Activated CD8-positive, alpha-beta memory T cell treated with anti-CD3 and anti-CD28 coated beads, Interleukin-2, amount 10 ng/mL, durations not matched to agents 7 days and 5 days (primary cell): ENCODE measurements at places on chromosomes 5 and 9.

GRCh38 chr9:7691909-7692308 is 107.7 kb downstream of the DMAC1 start:
- no peak for DNase-seq

- no peak for DNase-seq
Observed at GRCh38 chr5:157828944-157829639, 29.9 kb downstream of the CLINT1 start.

GRCh38 chr9:33818167-33818846 is 1.3 kb downstream of the UBE2R2 start:
- DNase-seq, result no peak

DNA sequence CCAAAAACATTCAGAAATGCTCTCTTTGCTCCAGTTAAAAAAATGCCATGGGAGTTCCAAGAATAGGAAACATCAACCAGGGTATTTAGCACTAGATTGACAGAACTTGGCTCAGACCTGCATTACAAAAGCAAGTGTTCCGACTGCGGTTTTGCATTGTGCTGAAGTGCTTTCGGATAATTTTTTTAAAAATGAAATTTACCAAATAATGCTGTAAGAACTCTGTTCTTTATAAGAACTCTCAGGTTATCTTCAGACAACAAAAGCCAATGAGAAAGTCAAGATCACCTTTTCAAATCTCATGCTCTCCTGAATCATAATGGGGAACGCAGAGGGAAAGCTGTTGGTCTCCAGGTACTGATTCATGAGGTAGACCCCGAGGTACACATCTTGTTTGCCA is 483 bp upstream of the PLPP6 start:
- no peak for DNase-seq

- DNase-seq, result no peak
Observed at GRCh38 chr5:177967221-177967887, 28.7 kb downstream of the PROP1 start.

DNA sequence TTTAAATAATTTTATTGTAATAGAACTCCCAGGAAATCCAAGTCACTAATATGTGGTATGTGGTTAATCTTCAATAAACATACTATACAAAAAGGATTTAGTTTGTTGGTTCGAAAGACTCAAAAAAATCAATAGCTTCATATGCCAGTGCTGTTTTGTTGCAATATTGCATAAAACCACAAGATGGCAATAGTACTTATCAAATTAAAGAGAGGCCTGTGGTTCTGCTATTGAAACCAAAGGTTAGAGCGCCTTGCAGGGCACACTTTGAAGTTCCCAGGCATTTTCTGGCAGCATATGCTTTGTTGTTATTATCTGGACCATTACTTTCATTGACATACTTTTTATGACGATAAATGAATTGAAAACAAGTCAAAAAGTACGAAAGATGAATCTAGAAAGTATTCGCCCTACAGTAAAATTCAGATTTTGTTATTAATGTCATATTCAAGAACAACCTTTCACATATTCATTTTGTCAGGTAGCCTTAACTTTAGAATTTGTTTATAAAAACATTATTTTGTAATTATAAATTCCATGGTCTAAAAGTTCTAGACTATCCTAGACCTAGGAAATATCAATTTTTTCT is 316.3 kb downstream of the MCTP1 start:
- no peak for DNase-seq

DNA sequence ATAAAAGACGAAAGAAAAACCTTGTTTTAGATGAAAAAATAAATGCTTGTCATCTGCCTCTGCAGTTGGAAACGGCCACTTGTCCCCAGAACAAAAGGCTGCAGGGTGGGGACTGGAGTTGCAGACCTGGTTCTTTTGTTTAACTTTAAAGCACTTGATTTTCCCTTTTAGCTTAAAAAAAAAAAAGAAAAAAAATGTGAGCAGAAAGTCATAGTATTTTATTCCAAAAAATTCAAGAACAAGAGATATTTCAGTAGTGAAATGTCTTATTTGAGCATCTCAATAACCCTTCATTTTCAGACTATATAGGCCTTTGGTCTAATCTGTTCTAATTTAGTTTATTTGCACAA is 1.8 kb downstream of the MAP1B start:
- no peak for DNase-seq

DNA sequence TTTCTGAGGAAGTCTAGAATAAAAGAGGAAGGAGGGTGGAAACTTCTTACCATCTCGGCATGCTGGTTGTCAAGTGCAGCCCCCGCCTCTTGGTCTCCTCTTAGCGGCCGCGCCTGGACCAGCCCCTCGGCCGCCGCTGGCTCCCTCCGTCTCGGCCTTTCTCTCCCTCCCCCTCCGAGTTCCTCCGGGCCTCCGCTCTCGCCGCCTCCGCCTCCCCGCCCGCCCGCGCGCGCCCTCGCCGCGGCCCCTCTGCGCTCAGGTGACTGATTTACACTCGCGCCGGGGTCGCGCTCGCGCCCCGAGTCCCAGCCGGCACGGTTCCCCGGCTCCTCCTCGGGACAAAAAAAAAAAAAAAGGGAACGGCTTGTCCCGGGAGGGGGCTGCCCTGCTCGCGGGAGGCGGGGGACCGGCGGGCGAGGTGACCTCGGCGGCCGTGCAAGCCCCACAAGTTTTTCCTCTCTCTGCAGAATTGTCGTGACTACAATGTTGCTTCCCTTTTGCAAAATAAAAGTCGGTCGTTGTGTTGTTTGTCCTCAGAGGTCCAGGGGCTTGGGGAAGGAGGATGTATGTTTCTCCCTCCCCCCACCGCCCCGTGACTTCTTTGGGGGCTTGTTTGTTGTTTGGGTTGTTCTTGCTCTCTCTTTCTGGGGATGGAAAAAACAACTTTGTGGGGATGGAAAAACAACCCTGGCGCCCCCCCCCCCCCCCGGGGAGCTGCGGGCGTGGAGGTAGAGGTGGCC is at the start of gene BNC2:
TSS of gene BNC2 (minus strand) at position 75 of the 740 bp plus-strand sequence. CDS start at position 53, 22 bp downstream.
- DNase-seq, result no peak

- DNase-seq, result no peak
Observed at GRCh38 chr9:108224716-108225115, 631.1 kb downstream of the ACTL7B start.

DNA sequence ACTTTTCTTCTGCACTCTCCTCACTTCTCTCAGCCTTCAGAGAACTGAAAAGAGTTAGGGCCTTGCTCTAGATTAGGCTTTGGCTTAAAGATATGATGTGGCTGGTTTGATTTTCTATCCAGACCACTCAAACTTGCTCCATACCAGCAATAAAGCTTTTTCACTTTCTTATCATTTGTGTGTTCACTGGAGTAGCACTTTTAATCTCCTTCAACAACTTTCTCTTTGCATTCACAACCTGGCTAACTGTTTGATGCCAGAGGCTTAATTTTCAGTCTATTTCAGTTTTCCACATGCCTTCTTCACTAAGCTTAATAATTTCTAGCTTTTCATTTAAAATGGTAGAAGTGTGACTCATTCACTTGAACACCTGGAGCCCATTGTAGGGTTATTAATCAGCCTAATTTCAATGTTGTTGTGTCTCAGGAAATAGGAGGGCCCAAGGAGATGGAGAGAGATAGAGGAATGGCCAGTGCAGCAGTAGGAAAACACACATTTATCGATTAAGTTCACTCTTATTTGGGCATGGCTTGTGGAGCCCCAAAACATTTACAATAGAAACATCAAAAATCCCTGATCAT is 5.9 kb downstream of the ATPSCKMT start:
- DNase-seq, result no peak

GRCh38 chr5:10761933-10762775 is 1.1 kb upstream of the DAP start:
- DNase-seq, result no peak

GRCh38 chr5:123605822-123606221 is 93.8 kb downstream of the CSNK1G3 start:
- no peak for DNase-seq

GRCh38 chr5:111251921-111252320 is 27.7 kb downstream of the CAMK4 start:
- DNase-seq, result no peak

GRCh38 chr5:144273232-144274027 is 102.8 kb downstream of the KCTD16 start:
- DNase-seq, result no peak

- DNase-seq, result no peak
Observed at GRCh38 chr5:80763211-80763610, 108.4 kb upstream of the DHFR start.

- DNase-seq, result peak; percentile 66
Observed at GRCh38 chr9:128420651-128421481, at the start of gene CERCAM. Gene CERCAM (plus strand): TSS chr9:128420857. CDS start chr9:128420878, 21 bp downstream.

- no peak for DNase-seq
Observed at GRCh38 chr9:10104774-10105173, 508.0 kb downstream of the PTPRD start.

- DNase-seq, result peak; percentile 50
Observed at GRCh38 chr9:83508067-83508466, 30.1 kb downstream of the FRMD3 start.

GRCh38 chr5:77360973-77361372 is 131.1 kb downstream of the WDR41 start:
- DNase-seq, result no peak

- no peak for DNase-seq
Observed at GRCh38 chr5:68187268-68188055, 28.1 kb upstream of the PIK3R1 start.

- no peak for DNase-seq
Observed at GRCh38 chr5:111627862-111628261, 115.5 kb upstream of the STARD4 start.

DNA sequence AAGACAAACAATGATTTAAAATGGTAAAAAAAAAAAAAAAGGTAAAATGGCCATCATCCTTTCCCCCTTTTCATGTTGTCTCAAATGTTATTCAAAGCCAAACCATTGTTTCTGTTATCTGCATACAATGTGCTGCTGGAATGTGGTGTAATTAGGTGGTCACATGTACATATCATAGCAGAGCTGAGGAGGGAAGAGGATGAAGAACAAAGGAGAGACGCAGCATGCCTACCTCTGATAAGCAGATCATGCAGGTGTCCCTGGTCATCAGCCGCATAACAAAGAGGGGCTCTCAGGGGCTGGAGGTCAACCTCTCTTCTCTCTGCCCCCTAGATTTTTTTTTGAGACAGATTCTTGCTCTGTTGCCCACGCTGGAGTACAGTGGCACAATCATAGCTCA is 141.0 kb downstream of the CARTPT start:
- no peak for DNase-seq

GRCh38 chr5:148873690-148874485 is 47.5 kb downstream of the ADRB2 start:
- DNase-seq, result no peak

DNA sequence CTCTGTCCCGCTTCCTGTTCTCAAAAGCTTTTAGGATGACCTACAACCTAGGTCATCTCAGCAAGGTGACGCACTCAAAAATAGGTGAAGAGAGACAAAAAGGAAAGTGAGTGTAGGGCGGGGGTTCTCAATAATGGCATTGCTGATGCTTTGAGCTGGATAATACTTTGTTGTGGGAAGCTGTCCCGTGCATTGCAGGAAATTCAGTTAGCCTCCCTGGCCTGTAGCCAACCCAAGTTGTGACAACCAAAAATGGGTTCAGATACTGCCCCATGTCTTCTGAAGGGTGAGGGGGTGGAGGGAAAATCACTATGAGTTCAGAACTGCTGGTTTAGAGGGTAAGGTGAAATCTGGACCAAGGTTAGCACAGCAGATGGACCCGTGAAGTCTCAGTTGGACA is 151.4 kb downstream of the MAST4 start:
- no peak for DNase-seq

GRCh38 chr5:53418409-53418808 is 62.0 kb upstream of the FST start:
- DNase-seq, result no peak

DNA sequence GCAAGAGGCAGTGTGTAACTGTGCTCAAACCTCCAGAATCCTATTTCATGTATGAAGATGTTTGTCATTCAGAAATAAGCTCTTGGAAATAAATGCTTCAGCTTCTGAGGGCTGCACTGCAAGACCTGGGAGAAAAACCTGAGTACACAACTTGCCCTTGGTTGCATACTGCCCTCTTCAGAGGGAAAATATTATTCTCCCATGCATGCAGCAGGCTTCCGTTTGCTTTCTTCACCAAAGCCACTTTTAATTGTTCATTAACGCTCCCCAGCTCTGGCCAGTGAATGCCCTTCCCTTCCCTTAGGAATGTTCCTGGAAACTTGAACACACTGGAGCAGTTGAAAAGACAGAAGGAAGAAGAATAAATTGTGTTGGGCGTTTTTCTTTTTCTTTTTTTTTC is 2.5 kb upstream of the WHRN start:
- peak; percentile 50 for DNase-seq

GRCh38 chr9:30628915-30629567 is 1755.4 kb upstream of the ACO1 start:
- DNase-seq, result no peak

DNA sequence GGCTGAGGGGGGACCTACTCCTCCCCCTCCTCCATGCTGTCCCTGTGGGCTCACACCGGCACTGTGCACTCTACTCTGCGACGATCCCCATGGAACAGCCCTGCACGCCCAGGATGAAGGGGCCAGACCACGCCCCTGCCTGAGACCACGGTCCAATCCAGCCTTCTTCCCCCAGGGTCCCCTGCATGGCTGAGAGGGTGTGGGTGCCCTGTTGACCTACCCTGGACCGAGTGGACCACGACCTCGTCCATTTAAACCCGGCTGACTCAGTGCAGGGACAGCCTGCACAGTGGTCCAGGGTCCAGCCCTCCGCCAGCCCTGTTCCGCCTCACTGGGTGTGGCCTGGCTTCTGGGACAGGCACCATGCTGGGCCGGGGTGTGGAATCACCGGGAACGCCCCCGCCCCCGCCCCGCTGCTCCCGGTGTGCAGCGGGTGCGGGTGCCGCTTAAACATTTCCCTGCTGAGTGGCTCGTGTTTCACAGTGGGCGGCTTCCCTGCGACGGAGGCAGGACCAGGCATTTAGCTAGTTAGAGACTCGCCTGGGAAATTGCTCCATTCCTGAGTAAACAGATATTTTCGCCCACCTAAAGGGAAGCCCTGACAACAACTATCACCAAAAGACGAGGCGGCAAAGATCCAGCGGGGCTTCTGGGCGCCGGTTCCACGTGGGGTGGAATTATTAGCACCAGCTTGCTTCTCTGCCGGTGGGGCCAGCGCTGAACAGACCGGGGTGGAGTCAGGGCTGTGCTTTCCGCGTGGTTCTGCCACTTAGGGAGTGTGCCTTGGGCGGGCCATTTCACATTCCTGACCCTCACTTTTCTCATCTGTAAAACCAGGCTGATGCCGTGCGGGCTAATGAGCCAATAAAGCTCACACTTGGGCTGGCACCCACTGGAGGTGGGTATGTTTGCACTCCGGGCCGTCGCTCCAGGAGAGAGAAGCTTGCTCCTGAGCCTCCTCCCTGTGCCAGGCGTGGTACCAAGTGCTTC is 22.6 kb downstream of the DBH start:
- DNase-seq, result no peak

GRCh38 chr5:60395712-60396329 is 304.1 kb downstream of the DEPDC1B start:
- no peak for DNase-seq
